ENCODE measurements at places on chromosomes 6 and 20.

DNA sequence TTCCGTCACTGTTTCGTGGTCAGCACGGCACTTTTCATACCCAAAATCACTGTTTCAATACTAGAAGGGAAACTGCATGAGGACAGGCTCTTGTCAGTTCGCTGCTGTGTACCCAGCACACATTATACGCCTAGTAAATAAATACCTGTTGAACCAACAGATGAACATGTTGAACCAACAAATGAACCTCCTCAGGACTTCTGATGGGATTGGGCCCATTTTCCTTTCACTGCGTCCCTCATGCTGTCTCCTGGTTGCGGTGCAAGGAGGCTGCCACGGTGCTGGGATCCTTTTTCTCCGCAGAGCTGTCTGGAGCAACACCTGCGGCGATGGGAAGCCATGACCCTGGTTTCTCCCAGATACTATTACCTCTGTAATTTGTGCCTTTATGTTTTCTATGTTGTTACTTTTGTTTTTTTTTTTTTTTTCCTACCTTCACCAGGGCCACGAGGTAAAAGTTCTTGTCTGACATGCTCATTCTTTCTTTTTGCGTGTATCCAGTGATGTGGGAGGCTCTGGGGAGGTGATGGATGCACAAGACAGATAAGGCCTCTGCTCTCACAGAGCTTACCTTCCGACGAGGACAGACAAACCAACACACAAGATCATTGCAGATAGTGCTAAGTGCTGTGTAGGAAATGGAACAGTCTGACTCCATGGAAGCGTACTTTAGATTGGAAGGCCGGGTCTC lies 1.1 kb downstream of the VAPB start:
- no peak for DNase-seq

GRCh38 chr6:32895006-32895345 lies 41.0 kb downstream of the PSMB9 start:
- no peak for DNase-seq

GRCh38 chr6:36245572-36246061 lies 24.2 kb upstream of the PNPLA1 start:
- DNase-seq: no peak

- no peak for DNase-seq
These were observed 112.2 kb downstream of the DTNBP1 start for GRCh38 chr6:15550546-15551123.

GRCh38 chr6:55182016-55182650 lies 7.8 kb downstream of the HCRTR2 start:
- no peak for DNase-seq

- no peak for DNase-seq
These were observed 34.4 kb downstream of the ADGRG6 start for GRCh38 chr6:142336183-142336582.

GRCh38 chr20:13865156-13865555 lies 80.3 kb downstream of the NDUFAF5 start:
- no peak for DNase-seq

DNA sequence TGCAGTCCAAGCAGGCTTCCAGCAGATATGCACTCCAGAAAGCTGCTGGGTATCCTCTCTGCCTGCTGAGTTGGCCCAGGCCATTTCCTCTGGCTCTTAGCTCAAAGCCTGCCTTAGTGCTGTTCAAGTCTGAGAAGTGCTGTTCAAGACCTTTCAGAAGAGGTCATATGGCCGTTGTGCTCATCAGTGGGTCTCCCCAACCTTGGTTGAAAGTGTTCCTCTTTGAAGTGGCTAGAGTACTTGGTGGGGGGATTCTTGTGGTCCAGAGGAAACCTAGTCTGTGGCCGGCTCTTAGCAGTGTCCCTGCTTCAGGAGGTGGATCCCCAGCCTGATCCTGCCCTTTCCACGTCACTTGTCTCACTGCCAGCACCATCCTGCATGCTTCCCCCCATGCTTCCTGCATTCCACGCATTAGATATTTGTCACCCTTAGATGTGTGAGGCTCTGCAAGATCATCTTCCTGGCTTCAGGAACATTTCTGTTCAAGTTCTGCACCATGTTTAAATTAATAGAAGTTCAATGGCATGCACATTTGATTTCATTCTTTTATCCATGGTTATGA lies 105.0 kb downstream of the FIG4 start:
- DNase-seq: no peak

DNA sequence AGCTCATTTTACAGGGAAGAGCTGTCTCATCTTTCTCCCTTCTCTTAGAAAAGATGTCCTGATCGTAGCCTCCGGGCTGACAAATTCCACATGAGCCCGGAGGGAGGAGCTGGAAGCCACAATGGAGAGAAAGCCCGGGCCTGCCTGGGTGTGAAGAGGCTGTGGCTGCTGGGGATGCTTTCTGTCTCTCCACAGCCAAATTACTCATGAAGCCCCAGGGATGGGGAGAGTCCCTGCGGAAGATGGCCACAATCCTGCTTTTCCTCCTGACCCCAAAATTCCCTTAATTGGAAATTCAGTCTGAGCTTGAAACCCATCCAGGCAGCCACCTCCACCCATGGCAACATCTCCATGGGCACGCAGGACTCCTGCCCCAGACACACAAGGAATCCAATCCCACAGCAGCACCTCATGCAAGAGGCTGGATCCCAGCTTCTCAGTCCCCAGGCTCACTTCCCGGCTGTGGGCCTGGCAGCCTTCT lies 32.4 kb downstream of the JPH2 start:
- no peak for DNase-seq

GRCh38 chr20:20677186-20677585 lies 35.3 kb downstream of the RALGAPA2 start:
- no peak for DNase-seq

- peak; percentile 13 for DNase-seq
These were observed 260.6 kb downstream of the PRL start for GRCh38 chr6:22036275-22036674.

DNA sequence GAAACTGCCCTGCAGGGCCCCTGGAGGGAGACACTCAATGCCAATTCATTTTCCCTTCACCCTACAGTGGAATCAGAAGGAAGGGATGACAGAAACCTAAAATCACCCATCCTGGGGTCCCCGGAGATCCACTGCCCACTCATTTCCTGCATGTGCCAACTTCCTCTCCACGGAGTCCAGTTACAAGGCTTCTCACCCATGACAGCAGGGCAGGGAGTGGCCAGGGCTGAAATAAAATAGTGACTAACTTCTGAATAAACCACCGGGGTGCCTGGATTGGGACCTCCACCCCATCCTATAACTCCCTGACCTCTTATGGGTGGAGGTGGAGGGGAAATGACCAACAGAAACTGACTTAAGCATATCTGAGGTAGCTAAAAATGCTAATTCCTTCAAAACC lies 362.3 kb downstream of the MAFB start:
- no peak for DNase-seq

DNA sequence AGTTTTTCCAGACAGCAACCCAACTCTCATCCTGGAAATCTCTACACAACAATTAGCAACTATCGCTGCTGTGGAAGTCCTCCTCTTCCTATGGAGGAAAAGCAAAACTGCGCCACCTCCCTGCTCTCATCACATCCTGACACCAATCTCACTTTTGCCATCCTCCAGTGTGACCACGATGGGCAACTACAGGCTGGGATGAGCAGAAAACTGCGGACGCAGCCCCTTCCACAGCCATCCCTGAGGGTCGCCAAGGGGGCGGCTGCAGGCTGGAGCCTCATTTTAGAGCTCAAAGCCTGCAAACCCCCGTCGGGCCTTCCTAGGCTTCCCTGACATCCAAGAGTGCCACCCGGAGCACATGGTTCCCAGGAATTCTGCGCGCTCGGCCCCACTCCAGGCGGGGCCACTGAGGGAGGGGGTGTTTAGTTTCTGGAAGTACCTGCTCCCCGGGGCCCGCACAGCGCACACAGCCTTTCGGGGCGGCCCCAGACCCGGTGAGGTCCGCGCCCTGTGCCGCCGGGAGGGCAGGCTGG lies 1.2 kb downstream of the TCFL5 start:
- DNase-seq: no peak

DNA sequence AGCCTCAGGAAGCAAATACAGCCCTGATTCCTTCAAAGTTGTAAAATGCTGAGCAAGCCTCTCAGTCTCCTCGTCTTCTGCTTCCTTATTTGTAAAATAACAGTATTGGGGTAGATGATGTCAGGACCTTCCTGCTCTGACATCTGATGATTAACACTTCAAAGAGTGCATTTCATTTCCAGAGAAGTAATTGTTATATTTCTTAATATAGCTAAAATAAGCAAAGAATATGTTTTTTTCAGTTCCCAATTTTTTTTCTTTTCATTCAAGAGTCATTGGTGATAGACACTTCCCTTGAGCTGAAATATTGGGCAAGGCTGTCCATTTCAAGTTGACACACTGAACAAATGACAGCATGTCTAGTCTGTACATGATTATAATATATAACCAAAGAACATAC lies 53.4 kb downstream of the SLX4IP start:
- no peak for DNase-seq

DNA sequence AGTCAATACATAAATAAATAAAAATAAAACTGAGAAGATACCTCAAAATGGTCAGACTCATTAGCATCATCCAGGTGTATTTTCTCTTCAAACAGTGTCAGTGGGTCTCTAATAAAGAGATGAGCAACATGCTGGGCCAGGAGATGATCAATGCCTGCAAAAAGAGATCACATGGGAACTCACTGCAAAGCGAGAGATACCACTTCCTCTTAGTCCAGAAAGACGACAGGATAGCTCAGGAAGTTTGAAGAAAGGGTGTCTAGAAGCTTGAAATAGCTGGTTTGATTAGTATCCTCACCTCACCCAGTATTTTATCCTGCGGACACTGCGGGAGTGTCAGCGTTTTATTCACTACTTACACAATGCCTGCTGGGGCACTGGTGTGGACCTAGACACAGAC lies 38.0 kb downstream of the GCLC start:
- DNase-seq: no peak

DNA sequence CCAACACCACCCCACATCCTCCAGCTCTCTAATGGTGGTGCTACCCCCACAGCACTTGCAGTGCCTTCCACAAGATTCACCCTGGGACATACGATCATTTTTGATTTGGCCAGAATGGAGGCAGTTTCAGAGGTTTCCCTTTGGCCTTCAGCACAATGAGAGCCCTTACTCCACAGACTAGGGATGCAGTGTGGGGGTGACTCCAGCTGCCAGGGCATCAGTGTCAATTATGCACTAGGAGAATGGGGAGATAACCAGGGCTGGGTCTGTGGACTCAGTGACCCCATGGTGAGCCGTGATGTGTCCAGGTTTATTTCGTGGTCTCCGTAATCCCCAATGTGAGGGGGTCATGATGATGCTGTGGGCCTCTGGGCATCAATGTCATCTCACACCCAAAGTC lies 31.5 kb upstream of the MICB start:
- DNase-seq: no peak

GRCh38 chr6:25034431-25034921 lies 98.7 kb upstream of the RIPOR2 start:
- DNase-seq: no peak

DNA sequence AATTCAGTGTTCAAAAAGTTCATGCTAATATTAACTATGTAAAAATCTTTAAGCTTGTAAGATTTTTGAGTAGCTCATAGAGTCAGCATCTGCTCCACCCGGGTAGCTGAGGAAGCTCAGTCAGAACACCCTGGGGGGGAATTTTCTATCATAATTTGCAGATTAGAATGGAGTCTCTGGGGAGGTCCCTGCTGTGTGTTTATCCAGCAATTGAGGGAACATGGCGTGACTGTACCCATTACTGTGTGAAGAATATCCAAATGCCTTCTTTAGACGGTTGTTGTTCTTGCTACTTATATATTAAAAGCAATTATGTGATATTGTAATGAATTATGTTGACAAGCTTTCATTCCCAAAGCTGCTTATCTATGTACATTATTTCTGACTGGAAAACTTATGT lies 64.8 kb downstream of the AIG1 start:
- DNase-seq: peak; percentile 91

DNA sequence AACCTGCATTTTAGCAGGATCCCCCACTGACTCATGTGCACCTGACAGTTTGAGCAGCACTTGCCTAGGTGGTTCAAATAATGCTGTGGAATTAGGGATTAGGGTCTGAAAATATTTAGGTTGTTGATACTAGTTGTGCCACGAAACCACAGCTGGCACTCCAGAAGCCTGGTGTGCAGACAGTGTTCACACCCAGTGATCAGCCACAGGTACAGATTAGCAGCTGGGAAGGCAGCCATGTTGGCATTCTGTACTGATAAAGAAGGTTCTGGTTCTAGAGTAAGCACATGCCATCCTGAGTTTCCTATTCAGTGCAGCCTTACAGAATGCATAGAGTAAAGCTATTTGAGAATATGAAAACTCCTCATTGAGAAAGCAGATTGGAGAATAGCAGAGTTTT lies 30.1 kb downstream of the TMEM74B start:
- no peak for DNase-seq

DNA sequence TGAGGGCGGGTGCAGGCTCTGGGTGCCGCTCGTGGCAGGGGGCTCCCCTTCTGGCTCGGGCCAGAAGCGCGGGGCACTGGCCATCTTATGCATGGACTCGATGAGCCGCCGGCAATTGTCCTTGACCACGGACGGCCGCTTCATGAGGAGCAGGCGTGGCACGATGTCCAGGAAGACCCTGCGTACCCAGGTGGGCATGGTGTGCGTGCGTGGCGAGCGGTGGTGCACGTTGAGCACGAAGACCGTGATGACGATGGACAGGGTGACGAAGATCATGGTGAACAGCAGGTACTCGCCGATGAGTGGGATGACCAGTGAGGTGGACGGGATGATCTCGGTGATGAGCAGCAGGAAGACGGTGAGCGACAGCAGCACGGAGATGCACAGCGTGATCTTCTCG lies 11.0 kb downstream of the CHRNA4 start:
- no peak for DNase-seq

DNA sequence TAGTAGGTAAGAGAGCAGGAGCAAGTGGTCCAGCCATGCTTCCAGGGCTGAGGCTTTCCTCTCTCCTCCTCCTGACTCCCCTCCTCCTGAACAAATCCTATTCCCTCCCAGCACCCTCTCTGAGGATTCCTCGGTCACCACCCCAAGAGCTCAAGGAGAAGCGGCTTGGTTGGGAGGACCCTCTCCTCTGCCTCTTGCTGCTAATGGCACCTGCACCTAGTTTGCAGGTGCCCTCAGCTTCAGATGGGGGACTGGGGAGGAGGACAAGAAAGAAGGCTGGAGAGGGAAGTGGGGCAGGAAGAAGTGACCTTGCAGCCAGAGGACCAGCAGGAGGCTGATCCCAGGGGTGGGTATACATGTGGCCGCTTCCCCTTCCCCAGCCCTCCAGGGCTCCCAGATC lies 17.5 kb downstream of the NCR2 start:
- no peak for DNase-seq

DNA sequence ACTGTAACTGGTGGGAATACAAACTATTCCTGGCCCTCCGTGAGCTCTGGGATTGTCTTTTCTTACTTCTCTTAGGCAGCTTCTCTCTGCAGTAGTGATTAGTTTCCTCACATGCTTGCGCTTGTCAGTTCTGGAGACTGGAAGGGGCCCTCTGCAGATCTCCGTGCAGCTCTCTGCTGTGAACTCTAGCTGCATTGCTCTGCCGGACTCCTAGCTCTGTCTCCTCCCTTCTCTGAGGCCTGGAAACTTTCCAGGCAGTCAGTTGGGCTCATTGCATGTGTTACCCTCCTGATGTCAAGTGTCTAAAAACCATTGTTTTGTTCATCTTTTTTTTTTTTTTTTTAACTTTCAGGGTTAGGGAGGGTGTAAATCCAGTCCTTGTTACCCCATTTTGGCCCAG lies 102.3 kb downstream of the CTNNBL1 start:
- DNase-seq: no peak

GRCh38 chr6:22247916-22248482 lies 48.8 kb downstream of the PRL start:
- DNase-seq: no peak

- DNase-seq: no peak
These were observed 348.0 kb downstream of the HDGFL1 start for GRCh38 chr6:22917344-22917743.

- no peak for DNase-seq
These were observed 851.0 kb upstream of the FLRT3 start for GRCh38 chr20:15188415-15188814.

GRCh38 chr6:2376429-2377355 lies 131.3 kb upstream of the GMDS start:
- DNase-seq: no peak

Measured in NCI-H1417 (cell line).